Effector CD8-positive, alpha-beta T cell (primary cell): ENCODE measurements at places on chromosomes 12 and 14.

DNA sequence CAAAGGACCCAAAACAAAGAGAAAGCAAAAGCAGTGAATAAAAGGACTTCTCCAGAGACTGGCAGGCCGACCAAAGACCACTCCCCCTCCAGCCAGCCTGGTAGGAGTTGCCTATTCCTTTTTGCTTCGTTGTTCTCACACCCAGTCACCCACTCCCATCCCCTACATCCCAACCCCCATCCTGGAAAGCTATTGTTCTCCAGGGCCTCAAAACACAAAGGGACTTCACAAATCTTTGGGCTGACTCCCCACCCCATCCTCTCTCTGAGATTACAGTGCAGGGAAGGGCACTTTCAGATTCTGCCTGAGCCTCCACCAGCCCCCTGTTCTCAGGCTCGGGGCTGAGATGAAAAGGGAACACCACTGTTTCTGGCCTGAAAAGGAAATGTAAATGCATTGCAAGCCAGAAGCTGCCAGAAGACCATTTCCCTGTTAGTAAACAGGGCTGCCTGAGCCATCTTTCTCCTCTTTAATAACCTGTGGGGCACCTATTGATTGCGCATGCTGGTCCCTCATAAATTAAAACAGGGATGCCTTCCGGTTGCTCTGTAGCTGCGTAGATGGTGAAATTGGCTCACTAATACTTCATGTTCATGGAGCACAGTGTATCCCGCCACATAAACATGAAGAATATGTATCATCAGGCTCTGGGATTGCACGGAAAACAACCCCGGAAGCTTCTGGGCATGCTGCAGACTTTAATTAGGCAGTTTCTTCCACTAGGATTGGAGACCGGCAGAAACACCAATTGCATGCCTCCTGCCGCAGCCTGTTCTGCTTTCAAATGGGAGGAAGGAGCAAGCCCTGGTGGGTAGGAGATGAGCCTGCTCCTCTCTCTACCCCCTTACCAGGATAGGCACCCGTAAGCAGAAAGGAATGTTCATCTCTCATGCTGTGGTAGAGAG, 130.3 kb upstream of the FUT8 start:
- DNase-seq, result no peak

GRCh38 chr12:126915309-126915708, 1351.7 kb upstream of the TMEM132C start:
- no peak for DNase-seq

- no peak for DNase-seq
Measured at GRCh38 chr12:70002097-70002911, 177.3 kb downstream of the MYRFL start.

- DNase-seq, result no peak
Measured at GRCh38 chr14:61489512-61489911, 168.1 kb downstream of the PRKCH start.

GRCh38 chr14:53534841-53535240, 381.7 kb upstream of the DDHD1 start:
- DNase-seq, result no peak

- no peak for DNase-seq
Measured at GRCh38 chr14:51733147-51733546, 81.4 kb downstream of the FRMD6 start.

GRCh38 chr14:77416836-77417235, 6.5 kb downstream of the NOXRED1 start:
- no peak for DNase-seq

DNA sequence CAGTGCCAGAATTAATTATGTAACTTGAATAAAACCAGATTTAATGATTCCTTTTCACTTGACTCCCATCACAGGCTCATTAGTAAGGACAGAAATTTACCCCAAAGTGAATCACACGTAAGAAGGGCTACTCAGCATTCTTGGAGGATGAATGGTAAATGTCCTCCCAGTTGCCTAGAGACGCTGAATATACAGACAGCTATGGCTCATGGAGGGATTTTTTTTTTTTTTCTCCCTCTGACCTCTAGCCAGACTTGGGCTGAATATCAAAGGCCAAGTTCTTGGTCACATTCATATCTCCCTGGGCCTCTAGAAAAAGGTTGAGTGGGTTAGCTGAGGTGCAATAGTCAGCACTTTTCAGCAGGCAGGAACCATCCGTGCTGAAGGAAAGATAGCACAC, 77.5 kb downstream of the PHLDA1 start:
- no peak for DNase-seq
